ENCODE measurements at places on chromosomes 3 and 15.

DNA sequence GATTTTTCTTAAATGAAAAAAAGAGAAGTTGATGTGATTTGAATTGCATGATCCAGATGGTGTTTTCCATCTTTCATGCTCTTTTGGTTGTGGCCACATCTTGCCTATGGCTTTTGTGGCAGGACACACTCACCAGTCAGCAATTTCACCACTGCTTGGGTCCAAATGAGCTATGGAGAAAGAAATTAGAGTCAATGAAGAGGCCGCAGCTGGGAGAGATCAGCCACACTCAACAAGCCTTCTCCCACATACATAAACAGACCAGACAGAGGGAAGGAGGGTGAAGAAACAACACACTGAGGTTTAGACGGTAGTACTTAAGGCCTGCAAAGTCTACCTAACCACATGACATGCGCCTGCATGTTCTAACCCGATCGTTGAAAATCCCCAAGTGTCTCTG lies 110.7 kb upstream of the CDIN1 start:
- no peak for DNase-seq

DNA sequence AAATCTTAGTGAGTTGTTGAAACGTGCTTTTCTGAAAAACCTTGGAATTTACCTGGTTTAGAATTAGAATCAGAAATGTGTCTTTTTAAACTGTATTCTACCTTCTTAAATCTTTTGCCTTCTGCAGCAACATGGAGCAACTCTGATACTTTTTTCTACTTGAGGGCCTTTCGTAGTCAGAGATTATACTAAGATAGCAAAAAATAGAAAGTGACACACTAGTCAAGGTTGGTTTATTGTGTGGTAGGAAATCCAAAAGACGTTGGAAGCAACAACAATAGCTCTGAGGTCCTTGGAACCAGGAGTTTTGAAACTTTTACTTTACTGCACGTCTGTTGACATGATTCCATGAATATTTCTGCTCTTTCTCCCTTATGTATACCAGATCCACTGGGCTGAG lies 294.9 kb downstream of the LPP start:
- DNase-seq = no peak

DNA sequence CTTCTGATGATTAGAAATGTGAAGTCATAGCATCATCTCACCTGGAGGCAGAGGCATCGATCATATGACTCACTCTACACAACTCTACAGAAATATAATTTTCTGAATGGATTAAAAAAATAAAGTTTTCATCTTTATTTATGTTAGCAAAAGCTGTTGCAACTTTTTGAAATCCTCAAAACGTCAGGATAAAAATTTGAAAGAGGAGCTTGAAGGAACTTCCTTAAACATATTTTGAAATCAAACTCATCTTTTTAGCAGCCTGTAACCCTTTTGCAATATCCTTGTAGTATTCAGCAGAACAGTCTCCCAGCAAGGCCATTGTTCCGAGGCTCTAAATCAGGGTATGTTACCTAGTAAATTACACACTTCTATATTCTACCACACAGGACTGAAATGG lies 985.4 kb downstream of the PLOD2 start:
- DNase-seq = no peak

DNA sequence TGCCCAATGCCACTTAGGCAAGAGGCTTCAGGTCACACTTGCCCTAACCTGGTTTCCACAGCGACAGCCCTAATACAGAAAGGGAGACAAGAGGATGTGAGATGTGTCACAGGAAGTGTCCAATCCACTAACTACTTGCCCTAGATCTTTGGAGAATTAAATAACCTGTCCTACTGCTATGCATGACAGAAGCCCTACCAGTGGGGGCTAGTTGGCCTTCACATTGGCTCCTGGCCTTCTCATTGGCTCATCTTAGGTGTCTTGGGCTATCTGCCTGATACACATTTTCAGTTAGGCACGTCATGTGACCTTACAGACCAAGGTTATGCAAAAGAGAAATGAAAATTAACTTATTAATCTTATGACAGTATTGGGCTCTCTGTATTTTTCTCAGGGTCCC lies 449.9 kb downstream of the FHIT start:
- no peak for DNase-seq
